Omental fat pad (tissue), 4 donors: ENCODE measurements at places on chromosomes 6 and 20. TPM values are rescaled to one million over a fixed set of nuclear protein-coding genes. Genes with fewer than 3 reads are reported as not detected.

DNA sequence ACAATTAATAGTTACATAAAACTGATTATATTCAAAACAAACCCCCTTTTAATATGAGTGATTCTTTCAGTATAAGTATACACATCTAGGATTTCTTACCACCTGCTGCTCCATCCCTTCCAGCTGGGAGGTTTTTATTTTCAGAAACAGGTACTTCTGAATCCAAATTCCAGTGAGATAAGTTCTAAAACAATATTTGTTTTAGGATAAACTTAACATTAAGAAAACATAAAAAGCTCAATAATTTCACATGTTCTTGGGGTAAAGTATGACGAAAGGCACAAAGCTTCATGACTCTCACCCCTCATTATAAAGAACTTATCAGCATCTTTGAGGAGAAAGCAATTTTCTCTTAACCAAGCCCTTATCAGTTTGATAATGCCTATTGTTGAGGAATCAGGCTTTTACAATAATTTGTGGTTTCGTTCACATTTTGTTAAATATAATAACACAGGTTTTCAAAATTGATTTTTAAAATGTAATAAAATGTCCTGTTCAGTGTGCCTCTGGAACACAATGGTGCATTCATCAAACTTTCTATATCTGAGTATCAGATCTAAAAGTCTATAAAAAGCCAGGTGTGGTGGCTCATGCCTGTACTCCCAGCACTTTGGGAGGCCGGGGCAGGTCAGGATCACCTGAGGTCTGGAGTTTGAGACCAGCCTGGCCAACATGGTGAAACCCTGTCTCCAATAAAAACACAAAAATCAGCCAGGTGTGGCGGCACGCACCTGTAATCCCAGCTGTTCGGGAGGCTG is 4.3 kb downstream of the FAM217A start:
- no peak for DNase-seq

- no peak for DNase-seq
Measured at GRCh38 chr6:19605624-19606023, 231.5 kb upstream of the ID4 start.

SRSF3 gene
- total RNA-seq = 260 TPM

GRCh38 chr6:83231146-83231545 is 38.0 kb downstream of the RWDD2A start:
- no peak for DNase-seq

- DNase-seq = no peak
Measured at GRCh38 chr6:138431256-138432062, 27.4 kb downstream of the HEBP2 start.

IL17F gene
- total RNA-seq = not detected

DNA sequence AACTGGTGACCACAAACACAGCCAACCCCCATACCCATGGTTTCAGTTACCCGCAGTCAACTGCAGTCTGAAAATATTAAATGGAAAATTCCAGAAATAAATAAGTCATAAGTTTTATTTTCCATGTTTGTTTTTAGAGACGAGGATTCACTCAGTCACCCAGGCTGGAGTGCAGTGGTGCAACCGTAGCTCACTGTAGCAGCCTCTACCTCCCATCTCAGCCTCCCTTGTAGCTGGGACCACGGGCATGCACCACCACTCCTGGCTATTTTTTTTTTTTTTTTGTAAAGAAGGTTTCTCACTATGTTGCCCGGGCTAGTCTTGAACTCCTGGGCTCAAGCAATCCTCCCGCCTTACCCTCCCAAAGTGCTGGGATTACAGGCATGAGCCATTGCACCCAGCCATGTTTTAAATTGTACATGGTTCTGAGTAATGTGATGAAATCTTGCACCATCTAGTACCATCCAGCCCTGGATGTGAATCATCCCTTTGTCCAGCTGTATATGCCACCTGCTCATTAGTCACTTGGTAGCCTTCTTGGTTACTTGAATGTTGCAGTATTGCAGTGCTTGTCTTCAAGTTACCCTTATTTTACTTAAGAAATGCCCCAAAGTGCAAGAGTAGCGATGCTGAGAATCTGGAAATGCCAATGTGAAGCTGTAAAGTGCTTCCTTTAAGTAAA is 14.5 kb downstream of the CSNK2A1 start:
- no peak for DNase-seq
